ENCODE measurements at places on chromosomes 16 and 17. TPM values are rescaled to one million over a fixed set of nuclear protein-coding genes. Genes with fewer than 3 reads are reported as not detected.

TMEM220 gene
- total RNA-seq = 20.8 TPM

SDR42E2 gene
- total RNA-seq = not detected

TPSB2 gene
- total RNA-seq = 22.1 TPM

KRT39 gene
- total RNA-seq = not detected

- no peak for DNase-seq
Observed at GRCh38 chr17:27821318-27821717, 21.0 kb upstream of the NOS2 start.

- DNase-seq = no peak
Observed at GRCh38 chr17:49197346-49197998, 12.9 kb downstream of the GNGT2 start.

DNA sequence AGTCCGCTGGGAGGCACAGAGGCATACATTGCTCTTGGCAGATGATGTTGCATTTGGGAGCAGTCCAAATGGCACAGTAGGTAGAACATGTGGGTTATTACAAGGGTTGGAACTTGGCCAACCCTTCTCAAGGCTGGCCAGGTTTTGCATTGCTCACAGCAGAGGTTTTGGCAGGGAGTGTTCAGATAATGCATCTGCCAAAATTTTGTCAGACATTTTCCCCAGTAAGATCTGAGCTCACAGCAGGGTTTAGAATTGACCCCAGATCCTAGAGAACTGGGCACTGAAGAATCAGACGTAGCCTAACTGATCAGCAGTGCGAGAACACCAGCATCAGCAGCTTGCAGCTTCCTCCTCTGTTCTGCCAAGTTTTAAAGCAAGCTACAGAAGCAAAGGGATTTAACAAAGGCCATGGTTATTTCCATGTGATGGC is 468.8 kb upstream of the KIF2B start:
- DNase-seq = no peak

- DNase-seq = no peak
Observed at GRCh38 chr17:1055751-1056645, 59.1 kb downstream of the TIMM22 start.

Data from mesenteric fat pad (tissue), 1 donor.